ENCODE measurements at places on chromosomes 7 and 10.

DNA sequence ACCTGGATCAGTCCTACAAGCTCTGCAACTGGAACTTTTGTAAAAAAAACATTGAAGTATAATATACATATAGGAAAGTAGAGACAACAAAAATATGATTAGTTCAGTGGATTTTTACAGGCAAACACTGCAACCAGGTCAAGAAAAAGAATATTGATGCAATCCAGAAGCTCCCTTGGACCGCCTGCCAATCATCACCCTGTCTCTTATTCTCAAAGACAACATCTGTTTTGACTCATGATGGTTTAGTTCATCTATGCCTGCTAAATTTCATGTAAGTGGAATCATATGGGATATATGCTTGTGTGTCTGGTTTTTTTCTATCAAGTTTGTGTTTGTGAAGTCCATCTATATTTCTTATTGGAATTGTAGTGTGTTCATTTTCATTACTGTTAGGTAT, 7.7 kb upstream of the HYCC1 start:
- DNase-seq = no peak

- DNase-seq = no peak
Measured at GRCh38 chr7:132488634-132489302, 87.5 kb downstream of the PLXNA4 start.

- DNase-seq = no peak
Measured at GRCh38 chr7:102119925-102120324, 166.7 kb upstream of the SH2B2 start.

DNA sequence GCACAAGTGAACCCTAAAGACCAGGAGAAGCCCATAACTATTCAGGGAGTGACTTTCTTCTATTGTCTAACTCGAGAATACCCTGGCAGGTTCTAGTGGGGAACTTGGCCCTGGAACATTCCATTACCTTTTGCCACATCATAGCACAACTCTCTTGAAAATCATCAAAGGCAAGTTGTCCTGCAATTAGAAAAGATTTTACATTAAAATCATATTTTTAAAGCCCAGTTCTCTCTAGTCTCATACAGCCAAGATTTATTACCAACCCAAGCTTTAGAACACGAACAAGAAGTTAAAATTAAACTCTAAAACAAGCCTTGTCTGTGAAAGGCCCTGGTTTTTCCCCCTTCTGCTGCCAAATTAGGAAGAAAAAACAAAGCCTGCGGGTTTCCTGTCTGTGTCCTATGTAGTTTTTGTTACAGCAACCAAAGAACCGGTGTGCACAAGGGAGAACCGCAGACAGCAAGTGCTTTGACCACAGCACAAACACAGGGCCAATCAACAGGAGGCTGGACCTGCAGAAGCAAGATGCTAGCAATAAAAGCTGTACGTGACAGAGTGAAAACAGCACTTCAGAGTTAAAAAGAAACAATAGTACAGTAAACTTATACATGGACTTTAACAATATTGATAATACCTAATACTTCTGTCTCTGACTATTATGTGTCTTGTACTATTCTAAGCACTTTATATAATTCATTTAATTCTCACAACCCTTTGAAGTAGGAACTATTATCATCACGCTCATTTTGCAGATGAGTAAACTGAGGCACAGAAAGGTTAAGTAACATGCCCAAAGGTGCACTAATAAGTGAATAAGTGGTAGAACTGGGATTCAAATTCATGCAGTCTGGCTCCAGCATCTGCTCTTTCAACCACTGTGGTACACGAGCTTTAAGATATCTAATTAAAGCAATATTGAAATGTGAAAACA, 65.8 kb downstream of the STK17A start:
- no peak for DNase-seq
